NCI-H774 (cell line): ENCODE measurements at places on chromosomes 12 and 14.

GRCh38 chr14:65103150-65103760 is 938 bp upstream of the MAX start:
- DNase-seq = no peak

DNA sequence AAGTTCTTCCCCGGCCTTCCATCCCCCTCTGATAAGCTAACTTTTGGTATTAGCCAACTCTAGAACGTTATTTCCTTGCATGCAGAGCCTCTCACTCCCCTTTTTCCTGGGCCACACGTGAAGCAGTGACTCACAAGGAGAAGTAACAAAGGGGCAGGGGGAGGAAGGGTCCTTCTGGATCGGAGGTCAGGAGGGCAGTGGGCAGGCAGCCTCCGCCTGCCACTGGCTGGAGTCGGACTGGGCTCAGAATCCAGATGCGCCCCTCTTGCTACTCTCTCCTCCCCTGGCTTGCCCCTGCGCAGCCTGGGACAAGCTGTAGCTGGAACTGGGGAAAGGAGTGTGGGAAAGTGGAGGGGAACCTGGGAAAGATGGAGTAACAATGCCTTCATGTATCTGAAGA is 55.0 kb downstream of the TPCN1 start:
- no peak for DNase-seq

DNA sequence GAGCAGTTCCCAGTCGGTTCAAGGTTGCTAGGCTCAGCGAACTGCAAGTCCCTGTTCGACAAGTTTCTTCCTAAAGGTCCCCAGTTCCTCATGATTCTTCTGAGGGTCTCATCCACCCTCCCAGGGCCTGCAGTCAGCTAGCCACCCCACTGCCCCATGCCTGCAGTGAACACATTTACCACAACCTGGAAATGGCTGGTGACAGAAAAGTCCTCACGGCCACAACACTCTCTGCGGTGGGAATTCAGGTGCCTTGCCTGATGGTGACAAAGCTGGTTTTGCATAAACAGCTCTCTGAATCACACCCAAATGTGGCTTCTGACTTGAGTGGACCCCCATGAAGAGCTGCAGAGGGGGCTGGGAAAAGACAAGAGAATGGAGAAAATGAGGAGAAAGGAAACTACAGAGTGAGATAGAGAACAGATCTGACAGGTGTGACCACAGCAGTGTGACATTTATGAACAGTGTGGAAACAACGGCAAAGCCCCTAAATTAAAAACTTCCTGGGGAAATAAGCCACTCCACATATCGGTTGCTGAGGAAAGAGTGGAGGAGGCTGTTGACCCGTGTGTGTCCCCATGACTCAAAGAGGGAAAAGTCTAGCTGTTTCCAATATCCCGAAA is 1.3 kb upstream of the CD27 start:
- DNase-seq = no peak

DNA sequence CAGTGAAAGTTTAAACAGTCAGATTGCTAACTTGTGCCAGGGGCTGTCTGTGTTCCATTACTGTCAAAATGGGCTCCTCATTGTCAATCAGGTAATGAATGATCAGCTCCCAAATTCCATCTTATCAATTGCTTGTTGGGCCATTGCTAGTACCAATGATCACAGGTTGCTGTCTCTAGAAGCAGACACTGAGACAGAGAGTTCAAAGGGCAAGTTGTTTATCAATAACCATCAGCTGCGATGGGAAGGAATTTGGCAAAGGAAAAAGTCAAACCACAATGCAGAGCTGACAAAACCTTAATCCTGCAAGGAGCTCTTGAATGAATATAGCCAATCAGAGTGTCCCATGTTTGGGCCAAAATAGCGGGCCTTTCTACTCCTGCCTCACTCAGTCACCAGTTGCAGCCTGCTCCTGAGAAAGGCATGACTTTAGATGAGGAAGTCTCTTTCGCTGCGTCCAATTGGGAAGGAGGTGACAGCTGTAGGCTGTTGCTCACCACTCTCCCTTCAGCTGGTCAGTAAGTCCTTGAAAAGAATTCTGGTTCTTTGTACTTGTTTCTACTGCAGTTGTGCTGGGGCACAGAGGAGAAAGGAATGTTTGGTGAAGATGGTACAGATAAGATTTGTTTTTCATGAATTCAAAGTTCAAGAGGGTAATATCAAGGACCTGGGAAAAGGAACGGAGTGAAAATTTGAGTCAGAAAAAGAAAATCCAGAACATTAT is 179.2 kb upstream of the PDE3A start:
- no peak for DNase-seq

DNA sequence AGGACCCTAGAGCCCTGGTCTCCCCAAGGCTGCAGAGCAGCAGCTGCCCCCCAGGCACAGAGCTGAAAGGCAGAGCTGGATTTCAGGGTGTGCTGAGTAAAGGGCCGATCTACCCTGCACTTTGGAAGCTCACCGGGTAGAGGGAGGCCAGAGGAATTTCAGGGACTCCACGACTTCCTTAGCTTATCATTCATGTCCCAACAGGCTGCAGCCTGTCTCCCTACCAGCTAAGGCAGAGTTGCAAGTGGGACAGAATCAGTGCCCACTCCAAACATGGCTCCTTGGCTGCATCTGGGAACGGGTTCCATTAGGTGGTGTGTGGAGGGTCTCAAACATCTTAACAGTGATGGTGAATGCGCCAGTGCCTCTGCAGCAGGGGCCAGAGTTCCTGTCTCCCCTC is 27.5 kb downstream of the MMAB start:
- no peak for DNase-seq

GRCh38 chr12:8014836-8015235 is 17.7 kb upstream of the FOXJ2 start:
- no peak for DNase-seq

DNA sequence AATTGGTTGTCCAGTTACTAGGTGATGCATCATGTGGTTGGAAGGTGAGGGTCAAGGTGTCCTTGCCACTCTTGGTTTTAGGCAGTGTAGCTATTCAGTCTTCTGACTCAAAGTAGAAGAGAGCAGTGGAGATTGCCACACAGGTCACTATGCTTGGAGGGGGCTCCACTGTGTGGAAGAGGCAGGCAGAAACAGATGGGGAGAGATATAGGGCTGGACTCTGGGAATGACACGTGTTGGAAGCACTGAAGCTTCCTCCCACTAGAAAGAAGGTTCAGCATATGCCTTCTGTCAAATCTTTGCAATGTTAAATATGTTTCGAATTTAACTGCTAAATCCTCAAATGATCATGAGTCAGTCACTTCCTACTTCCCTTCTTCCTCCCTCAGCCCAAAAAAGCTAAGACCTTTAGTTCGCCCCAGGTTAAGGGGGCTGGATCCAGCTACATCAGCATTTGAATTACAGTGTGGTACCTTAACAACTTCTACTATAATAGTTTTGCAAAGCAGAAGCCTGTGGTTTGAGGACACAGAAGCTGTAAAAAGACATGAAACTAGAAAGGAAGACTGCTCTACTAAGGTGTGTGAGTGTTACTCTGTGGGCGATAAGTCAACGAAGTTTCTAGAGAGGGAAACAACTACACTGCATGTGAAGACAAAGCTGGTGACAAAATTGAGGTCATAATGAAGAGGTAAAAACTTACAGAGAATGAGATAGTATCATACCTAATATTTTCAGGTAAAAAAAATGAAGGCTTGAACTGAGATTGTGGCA is 228.0 kb downstream of the NELL2 start:
- DNase-seq = no peak

DNA sequence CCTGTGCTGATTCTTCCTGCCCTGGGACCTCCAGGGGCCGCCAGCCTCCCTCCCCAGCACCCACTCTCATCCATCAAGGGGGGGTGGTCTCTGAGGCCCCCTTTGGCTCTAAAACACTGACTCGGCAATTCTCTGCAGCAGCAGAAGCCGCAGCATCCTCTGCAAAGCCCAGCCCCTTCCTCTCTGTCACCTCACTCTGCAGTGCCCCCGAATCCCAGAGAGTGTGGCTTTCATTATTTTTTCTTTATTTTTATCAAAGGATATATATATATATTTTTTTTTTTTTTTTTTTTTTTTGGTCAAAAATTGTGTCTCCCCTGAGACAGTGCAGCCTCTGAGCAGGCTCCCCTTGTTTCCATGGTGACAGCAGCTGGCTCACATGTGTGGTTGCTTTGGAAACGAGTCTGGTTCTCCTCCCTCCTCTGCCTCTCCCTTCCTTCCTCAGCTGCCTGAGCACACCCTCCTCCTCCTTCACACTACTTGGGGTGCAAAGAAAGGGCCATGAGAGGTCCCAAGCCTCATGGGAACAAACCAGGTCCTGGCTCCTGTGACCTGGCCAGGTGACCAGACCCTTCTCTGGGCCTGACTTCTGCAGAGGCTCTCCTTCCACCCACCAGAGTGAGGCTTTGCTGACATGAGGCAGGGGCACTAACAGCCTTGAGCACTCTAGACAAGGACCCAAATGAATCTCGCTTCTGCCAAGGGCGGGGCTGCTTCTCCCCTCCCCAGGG is 100.5 kb downstream of the LRRC74A start:
- no peak for DNase-seq

- no peak for DNase-seq
Observed at GRCh38 chr12:43578782-43579181, 26.8 kb upstream of the ADAMTS20 start.
